ENCODE measurements at places on chromosomes 12 and 14.

GRCh38 chr12:67925552-67925951 lies 63.7 kb upstream of the IFNG-AS1 start:
- no peak for DNase-seq

DNA sequence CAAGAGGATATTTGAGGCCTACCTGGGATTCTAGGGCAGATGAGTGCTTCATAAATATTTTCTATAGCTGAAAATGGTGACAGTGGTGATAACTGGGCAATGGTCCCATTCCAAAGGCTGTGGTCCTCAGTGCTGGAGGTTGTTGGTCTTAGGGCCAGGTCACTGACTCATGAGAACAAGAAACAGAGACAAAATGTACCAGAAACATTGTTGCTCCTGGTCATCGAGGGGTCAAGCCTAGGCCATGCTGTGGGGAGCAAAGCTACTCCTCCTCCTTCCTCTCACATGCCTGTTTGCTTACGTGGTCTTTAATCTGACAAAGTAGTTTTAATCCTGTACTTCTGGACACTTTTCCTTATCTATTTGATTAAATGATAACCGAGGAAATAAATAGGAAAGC lies 33.8 kb downstream of the ERG28 start:
- no peak for DNase-seq

DNA sequence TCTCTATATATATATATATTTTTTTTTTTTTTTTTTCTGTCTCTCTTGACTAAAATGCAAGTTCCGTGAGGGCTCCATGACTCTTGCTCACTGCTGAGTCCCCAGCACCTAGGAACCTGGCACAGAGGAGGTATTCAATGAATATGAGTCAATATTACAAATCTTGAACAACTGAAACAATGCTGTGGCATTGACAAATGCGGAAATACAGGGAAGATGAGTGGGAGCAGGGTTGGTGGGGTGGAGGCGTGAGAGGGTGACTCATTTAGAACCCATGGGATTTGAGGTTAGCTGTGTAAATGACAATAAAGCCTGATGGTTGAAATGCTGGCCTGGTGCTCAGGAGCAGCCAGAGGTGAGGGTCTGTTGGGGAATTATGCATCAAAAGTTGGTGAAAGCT lies 121.7 kb upstream of the FUT8 start:
- no peak for DNase-seq

GRCh38 chr12:124425667-124426066 lies 130.8 kb downstream of the RFLNA start:
- no peak for DNase-seq

DNA sequence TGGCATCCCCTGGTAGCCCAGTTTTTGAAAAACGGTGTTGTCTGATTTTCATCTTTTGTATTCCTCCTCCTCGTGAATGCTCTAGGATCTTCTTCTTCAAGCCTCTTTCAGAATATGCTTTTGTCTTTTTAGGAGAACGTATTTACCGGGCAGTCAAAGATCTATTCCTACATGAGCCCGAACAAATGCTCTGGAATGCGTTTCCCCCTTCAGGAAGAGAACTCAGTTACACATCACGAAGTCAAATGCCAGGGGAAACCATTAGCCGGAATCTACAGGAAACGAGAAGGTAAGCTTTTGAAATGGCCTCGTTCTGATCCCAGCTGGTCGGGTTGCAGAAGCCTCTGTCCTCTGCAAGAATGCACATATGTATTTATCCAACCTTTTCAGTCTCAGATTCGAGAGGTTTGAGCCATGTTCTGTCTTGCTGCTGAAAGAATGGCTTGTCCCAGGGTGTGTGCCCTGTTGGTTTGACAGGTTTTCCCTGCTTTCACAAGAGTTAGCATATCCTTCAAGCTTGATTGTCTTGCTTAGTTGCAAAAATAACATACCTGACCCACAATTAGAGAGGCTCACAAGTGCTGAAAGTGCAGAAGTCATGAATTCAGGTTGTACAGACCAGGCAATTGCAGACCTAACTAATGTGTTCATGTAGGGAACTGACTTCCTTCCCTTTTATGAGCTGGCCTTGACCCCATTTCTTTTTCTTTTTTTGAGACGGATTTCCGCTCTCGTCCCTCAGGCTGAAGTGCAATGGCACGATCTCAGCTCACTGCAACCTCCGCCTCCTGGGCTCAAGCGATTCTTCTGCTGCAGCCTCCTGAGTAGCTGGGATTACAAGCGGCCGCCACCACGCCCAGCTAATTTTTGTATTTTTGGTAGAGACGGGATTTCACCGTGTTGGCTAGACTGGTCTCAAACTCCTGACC lies 6.8 kb downstream of the KMT5A start:
- no peak for DNase-seq

All from stimulated activated CD8-positive, alpha-beta memory T cell treated with anti-CD3 and anti-CD28 coated beads, Interleukin-4, amount 100 ng/mL, for 1 hour (primary cell).